ENCODE measurements at places on chromosomes 5 and 9.

GRCh38 chr5:68287631-68287975 lies 72.0 kb downstream of the PIK3R1 start:
- DNase-seq: no peak

DNA sequence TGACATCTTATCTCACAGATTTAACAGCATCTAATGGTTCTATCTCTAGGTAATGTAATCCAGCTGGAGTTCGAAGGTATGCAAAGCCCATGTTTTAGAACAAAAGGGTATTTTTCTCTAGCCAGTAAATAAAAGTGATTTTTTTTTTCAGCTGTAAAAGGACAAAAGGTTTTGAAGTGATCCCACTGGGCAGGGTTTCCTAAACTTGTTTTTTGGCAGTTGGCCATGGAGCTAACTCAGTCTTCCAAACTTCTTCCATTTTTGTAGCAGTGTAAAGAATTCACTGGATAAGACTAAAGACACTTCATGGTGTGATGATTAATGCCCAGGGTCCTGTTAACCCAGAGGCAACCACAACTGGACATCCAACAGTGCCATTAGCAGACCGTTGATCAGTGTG lies 63.8 kb downstream of the TMEM252 start:
- DNase-seq: no peak

- DNase-seq: no peak
These were observed 607.1 kb downstream of the TLE1 start for GRCh38 chr9:81082221-81082620.

- DNase-seq: no peak
These were observed 14.1 kb downstream of the FOXD1 start for GRCh38 chr5:73434461-73434860.

GRCh38 chr5:122693963-122694362 lies 80.9 kb upstream of the SNX2 start:
- DNase-seq: no peak

DNA sequence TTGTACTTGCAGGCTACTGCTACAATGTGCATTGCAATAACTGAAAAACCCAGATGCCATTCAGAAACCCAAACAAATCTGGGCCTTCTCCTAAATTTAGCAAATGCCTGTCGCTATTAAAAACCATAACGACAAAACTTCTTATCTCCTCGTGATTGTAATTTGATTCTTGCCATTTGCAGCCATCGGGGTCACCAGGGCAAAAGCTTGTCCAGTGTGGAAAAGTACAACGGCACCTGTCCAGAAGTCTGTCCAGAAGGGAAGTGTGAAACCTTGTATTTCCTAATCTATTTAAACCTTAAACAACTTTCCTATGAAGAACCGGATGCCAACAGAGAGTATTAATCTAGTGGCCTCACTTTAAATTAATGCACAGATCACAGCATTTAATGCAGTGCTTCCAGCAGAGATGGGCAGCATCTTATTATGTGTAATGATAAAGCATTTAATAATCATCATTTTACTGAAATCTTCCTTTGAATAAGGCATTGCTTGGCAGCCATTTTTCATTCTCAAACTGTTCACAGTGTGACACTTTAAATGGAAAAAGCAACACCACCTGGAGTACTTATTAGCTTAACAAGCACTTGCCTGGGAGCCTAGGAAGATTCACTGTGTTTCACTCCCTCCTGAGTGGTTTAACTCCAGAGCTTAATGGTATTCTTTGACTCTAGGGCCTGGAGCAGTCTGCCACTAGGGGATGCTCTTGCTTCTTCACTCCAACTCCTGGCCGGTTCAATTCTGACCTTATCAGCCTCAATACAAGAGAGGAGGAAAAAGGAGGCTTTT lies 4.9 kb upstream of the C7 start:
- DNase-seq: peak; percentile 76

DNA sequence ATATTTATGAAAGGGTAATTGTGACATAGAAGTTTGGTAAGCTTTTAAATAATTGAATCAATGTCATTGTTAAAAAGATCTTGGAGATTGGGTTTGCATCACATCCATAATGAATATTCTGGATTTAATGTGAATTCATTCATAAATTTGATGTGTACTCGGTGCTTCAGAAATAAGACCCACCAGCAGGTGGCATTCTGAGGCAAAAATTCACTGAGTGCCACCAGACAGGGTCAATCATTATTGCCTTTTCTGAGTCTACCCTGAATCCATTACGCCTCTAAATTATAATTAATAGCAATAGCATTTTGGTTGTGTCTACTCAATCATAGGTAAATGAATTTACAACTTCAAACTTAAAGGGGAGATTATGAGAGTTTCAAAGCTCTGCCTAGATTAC lies 1.0 kb downstream of the TRPC7 start:
- peak; percentile 8 for DNase-seq

- no peak for DNase-seq
These were observed 474.2 kb downstream of the EFNA5 start for GRCh38 chr5:107196500-107197059.

DNA sequence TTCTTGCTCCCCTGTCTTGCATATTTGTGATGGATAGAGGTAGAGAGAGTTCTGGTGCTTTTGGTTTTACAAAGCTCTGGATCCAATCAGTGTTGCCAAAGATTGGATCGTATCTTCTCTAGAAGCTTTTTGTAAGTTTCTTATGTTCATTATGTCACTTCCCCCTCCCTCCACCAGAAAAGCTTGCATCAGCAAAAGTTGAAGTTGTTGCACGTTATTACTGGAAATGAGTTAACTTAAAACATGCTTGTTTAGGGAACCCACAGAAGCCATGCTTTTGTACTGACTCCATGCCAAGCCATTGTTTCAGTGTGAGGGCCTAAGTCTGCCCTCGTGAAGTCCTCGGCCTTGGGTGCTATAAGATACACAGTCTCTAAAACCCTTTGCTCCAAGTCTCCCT lies 186.5 kb downstream of the ERCC6L2 start:
- no peak for DNase-seq

GRCh38 chr9:81652058-81652687 lies 37.2 kb downstream of the TLE1 start:
- no peak for DNase-seq

- DNase-seq: peak; percentile 2
These were observed 145.8 kb downstream of the TMEM232 start for GRCh38 chr5:110580625-110581024.

GRCh38 chr5:1897816-1898450 lies 15.2 kb upstream of the IRX4 start:
- no peak for DNase-seq

DNA sequence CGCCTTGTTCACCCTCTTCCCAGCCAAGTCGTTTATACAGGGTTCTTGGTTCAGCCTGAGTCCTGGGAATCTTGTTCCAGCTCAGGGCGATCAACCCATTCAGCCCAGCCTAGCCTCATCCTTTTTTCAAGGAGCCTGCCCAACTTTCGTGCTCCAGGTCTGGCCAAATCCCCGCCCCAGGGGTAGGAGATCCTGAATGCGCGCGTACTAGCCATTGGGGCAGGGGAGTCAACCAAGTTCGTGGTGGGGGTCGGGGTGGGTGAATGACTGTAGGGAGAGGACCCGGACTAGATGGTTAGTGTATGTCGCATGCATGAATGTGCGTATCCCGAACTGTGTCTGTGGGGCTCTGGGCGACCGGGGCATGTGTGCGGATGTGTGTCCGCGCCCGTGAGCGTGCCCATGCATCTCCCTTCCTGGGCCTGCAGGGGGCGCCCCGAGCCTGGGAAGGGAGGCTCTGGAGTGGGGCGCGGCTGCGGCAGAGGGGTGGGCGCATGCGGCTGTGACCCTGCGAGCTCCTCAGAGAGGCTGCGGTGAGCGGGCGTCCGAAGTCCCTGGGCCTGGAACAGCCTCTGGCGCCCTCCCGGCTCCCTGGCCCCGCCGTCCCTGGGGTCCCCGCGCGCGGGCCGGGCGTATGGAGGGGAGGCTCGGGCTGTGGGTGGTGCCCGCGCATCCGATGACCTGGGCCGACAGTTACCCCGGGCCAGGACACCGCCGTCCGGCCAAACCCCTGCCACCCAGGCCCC lies 8.7 kb downstream of the CCL21 start:
- peak; percentile 93 for DNase-seq

- no peak for DNase-seq
These were observed 16.7 kb downstream of the VCAN start for GRCh38 chr5:83488271-83488670.

DNA sequence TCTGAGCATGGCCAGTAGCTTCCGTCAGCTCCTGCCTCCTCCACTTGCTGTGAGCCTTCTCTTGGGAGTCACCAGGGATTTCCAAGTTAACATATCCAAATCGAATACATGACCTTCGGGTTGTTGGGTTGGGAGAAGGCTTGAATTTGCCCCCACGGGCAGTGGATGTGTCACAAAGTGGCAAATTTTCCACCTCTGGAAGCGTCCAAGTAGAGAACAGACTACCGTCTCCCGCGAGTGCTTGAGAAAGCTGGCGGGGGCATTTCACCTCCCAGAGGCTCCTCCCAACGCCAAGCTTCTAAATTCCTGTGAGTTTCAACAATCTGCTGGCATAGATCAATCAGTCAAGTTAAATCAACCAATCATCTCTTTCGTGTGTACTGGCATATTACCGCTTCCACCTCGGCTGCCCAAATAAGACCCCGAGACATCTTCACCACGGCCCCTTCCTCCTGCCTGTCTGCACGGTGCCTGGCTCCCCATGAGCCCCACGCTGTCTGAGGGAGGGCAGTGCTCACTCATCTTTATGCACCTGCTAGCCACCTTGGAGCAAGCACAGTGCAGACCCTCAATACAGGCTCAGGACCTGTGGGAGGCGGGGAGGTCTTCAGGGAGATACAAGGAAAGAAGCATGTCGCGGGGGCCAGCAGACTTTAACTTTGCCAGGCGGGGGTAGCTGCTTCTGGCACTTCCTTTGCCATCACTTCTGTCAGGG lies 79.1 kb downstream of the MRPL36 start:
- DNase-seq: no peak

- peak; percentile 13 for DNase-seq
These were observed 69.6 kb downstream of the CHSY3 start for GRCh38 chr5:129973716-129974426.

DNA sequence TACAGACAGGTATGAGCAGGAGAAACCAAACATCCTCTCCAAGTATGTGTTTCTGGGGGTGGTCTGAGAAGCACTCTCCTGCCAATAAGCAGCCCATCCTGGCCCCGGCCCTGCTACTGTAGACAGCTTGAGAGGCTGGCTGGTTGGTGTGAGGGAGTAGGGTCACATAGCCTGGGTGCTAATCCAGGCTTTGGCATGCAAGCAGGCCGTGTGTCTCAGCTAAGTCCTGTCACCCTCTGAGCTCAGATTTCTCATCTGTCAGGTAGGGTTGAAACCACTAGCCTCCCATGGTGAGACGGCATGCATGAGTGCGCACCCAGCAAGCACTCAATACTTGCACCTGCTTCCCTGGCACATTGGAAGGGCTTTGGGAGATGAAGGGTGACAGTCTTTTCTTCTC lies 49.8 kb upstream of the PHYKPL start:
- no peak for DNase-seq

DNA sequence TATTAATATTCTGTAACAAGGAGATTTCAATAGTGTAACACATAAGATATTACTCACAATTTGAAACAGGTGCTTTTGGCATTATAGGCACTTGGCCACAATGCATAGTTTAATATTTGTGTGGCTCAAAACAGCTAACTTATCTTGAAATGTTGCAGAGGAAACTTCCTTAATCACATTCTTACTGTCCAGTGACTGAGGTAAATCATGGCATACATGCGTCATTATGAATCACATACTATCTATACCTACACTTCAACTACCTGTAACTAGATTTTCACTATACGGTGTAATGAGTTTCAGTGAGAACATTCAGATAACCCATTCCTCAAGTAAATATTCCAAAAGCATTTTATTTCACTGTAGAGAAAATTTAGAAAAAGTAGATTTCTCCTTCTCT lies 218.8 kb downstream of the PDE4D start:
- no peak for DNase-seq

- DNase-seq: no peak
These were observed 108.2 kb upstream of the MPDZ start for GRCh38 chr9:13387734-13388067.

DNA sequence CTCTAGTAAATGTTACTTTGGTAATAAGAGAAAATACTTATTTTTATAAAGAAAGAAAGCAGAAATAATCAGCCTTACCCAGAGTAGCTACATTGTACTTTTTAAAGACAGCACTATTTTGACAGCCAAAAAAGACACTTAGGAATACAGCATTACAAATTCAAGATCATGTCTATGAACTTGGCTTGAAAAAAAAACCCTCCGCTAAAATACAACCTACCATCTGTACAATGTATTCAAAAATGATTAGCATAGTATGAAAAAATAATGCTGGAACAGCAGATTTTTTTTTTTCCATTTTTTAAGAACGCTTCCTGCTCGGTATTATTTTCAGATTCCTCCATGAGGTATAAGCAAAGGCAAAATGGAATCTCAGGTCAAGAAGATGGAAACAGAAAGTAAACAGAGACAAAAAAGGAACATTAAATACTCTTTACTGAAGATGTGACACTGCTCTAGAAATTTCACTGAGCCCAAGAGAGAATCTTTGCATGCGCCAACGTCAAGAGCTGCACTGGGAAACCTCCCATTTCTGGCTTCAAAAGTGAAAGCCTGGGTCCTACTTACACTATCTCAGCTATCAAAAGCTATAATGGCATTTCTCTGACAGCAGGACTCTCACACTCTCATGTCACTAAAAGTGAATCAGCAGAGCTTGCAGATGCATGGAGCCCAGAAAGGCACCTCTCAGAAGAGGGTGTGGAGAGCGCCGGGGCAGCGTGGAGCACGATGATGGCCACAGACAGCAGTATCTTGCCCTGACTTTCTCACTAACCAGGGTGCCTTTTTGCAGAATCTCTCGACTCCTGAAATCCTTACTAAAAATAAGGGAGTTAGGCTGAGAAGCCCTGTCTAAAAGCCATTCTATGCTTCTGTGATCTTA lies 167.4 kb downstream of the ELAVL2 start:
- DNase-seq: no peak

- DNase-seq: no peak
These were observed 136.7 kb downstream of the EDIL3 start for GRCh38 chr5:84248013-84248412.

GRCh38 chr5:82097-82496 lies 9.9 kb upstream of the PLEKHG4B start:
- DNase-seq: peak; percentile 50

DNA sequence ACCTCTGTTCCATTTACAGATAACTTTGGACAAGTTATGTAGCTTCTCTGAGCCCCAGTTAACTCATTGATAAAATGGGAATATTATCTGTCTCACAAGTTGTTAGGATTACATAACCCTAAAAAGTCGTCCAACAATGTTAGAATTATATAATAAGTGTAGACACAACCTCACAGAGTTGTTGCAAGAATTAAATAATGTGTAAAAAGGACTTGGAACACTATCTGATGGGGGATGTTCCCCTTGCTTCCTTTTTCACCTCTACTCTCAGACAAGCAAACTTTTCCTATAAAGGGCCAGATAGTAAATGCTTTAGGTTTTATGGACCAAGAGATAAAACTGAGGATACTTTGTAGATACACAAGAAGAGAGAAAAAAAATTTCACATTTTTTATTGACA lies 193.5 kb downstream of the GAPVD1 start:
- DNase-seq: no peak

DNA sequence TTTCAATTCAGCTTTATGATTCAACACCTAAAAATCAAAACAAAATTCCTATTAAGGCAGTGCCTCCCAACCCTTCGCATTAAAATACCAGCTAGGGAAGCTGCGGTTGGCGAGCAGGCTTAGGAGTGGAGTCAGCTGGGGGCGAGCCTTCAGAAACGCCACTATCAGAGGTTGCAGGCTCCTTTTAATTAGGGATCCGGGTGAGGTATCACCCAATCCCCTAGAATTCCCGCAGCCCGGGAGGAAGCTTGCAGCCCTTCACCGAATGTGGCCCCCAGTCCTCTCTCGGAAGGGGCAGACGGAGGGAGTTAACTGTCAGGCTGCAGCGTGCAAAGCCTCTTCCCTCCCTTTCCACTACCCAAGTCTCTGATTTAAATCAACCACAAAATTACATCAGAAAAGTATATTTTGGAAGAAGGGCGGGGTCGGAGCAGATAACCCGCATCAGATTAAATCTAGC lies 1.7 kb downstream of the STC2 start:
- DNase-seq: peak; percentile 89

Data from GM03348 (cell line).